ENCODE measurements at places on chromosomes 4 and X.

DNA sequence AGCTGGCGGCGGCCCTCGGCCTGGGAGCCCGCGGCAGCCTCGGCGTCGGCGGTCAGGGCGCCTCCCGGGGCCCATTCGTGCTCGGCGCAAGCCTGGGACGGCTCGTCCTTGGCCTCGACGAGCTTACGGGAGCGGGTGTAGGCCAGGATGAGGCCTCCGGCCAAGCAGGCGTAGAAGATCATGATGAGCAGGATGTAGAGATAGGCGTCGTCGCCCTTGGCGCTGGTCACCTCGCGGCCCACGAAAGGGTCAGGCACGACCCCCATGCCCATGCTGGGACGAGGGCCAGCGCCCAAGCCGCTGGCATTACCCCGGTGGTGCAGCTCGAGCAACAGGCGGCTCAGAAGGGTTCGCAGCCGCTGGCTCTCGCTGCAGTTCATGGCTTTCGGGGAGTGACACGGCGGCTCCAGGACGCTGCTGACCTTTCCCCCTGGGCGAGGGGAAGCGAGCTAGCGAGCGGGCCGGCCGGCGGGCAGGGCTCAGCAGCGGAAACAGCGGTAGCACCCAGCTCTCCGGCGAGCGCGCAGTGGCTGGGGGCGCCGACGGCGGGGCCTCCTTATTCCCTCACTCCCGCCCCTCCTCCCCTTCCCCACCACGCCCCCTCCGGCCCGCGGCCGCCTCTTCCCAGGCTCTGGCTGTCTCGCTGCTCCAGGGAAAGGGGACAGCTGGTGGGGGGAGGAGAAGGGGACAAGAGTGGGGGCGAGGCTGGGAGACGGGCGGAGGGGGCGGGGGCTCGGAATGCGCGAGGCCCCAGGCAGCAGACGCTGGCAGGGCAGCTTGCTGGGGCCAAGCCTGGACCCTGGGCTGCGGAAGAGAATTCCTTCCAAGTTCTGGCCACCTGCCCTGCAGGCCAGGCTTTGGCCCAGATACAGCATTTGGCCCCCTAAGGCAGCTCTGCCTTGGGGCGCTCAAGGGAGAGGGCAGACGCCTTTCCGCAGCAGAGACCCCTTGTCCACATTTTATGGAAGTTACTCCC, at the start of gene KCNE5:
TSS of gene KCNE5 (minus strand) at position 532 of the 976 bp plus-strand sequence. CDS start at position 380, 152 bp downstream.
- DNase-seq = no peak

GRCh38 chr4:76881375-76881774, 16.6 kb downstream of the SOWAHB start:
- no peak for DNase-seq

GRCh38 chrX:39759526-39760224, 338.1 kb downstream of the BCOR start:
- DNase-seq = no peak

GRCh38 chrX:96455078-96455477, 229.6 kb upstream of the DIAPH2 start:
- DNase-seq = no peak

DNA sequence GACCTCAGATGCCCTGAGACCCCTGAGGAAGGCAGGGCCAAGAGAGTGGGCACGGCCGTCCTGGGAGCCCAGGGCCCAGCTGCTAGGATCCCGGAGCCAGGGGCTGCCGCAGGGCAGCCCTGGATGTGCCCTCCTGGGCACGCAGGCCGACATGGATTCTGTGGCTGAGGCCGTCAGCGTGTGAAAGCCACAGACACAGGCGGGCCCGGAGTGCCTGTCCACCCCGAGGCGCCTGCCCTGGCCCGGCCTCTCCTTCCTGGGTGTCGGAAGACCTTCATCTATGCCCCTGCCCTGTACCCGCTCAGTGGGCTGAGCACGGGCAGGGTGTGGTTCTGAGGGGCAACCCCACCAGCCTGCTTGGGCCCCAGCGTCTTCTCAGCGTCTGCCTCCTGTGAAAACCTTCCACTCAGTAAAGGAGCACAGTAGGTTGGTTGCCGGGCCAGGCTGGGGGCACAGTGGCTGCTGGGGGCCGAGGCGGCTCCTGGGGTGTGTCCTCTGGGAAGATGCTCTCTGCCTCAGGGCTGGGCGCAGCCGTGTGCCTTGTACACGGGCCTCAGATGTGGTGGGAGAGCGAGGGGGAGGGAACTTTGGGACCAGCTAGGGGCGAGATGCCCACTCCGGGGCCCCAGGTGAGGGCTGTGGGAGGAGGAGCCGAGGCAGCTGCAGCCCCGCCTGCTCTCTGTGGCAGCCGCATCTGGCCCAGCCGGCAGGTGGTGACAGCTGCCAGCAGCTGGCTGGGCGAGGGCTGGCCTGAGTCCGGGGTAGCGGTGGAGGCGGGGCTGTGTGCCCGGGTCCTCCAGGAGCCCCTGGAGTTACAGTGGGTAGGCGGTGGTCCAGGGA, 20.8 kb downstream of the FGFRL1 start:
- DNase-seq = no peak

GRCh38 chr4:53196882-53197771, 168.7 kb downstream of the SCFD2 start:
- DNase-seq = peak; percentile 66

- no peak for DNase-seq
Observed at GRCh38 chr4:51958199-51958968, 61.8 kb downstream of the LRRC66 start.

- no peak for DNase-seq
Observed at GRCh38 chr4:156948738-156949137, 22.9 kb downstream of the PDGFC start.

DNA sequence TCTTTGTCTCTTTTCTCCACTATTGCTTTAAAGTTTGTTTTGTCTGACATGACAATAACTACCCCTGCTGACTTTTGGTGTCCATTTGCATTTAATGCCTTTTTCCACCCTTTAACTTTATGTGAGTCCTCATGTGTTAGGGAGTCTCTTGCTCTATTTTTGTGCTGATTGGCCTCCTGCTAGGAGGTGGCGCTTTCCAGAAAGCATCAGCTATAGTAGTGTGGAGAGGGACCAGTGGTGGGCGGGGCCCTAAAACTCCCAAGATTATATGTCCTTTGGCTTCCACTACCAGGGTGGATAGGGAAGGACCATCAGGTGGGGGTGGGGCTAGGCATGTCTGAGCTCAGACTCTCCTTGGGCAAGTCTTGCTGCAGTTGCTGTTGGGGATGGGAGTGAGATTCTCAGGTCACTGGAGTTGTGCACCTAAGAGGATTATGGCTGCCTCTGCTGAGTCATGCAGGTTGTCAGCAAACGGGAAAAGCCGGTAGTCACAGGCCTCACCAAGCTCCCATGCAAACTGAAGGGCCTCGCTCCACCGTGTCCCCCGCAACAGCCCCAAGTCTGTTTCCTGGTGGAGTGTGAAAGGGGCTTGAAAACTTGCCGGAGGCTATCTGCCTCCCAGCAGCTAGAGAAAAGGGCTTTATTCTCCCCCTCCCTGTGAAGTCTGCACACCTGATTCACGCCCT, 156.3 kb downstream of the CPEB2 start:
- DNase-seq = no peak

- no peak for DNase-seq
Observed at GRCh38 chr4:81085291-81085690, 54.8 kb downstream of the BMP3 start.

GRCh38 chr4:14668296-14668695, 334.0 kb upstream of the CPEB2 start:
- no peak for DNase-seq

DNA sequence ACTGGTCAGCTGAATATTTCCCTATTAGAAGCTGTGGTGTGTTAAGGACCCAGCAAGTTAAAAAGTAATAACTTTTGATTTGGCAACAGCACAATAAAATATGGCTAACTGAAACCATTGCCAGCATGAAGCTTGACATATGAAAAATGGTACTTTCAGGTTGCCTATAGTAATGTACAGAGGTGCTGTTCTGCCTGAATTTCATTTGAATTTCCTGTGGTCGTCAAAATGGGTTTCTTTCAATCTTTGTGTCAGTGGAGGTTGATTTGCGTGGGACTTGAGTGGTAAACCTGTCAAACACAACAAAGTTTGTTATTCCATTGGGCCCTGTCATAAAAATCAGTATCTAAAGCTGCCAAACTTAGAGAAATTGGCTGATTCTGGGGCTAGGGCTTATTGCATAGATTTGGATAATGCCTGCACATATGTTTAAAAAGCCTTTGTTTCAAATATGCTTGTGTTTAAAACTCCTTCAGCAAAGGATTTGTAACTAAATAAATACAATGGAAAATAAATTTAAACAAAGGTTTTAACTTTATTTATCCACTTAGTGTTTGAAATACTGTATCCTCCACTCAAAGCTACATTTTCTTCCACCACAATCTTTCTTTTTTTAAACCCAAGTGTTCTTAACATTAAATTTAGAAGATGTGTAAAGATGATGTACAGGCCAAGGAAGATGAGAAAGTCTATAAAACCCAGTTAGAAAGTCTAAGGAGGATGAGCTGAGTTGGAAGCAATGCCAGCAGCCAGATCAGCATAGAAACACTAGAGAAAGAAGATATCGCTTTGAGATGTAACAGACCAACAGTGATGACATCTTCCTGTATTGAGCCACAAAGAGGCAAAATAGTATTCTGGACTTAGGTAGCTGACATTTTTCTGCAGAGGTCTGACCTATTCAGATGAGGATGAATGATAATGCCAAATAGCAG, 134.8 kb upstream of the GIMD1 start:
- DNase-seq = no peak

GRCh38 chrX:72203421-72203820, 21.9 kb downstream of the PIN4 start:
- no peak for DNase-seq

- no peak for DNase-seq
Observed at GRCh38 chrX:152450076-152450475, 1.0 kb downstream of the GABRA3 start.

DNA sequence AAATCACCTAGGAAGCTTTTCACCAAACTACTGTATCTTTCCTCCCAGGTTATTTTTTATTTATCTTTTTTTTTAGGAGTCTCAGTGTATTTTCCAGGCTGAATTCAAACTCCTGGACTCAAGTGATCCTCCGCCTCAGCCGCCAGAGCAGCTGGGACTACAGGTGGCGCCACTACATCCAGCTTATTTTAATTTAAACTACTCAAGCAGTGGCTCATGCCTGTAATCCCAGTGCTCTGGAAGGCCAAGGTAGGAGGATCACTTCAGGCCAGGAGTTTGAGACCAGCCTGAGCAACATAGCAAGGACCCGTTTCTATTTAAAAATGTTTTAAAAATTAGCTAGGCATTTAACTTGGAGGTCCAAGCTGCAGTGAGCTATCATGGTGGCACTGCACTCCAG, 37.8 kb downstream of the LEF1 start:
- DNase-seq = no peak

GRCh38 chr4:112704991-112705845, 68.3 kb downstream of the LARP7 start:
- no peak for DNase-seq

- DNase-seq = no peak
Observed at GRCh38 chrX:68936608-68937007, 107.8 kb downstream of the EFNB1 start.

GRCh38 chr4:120819805-120820437, 102.6 kb downstream of the PRDM5 start:
- no peak for DNase-seq

DNA sequence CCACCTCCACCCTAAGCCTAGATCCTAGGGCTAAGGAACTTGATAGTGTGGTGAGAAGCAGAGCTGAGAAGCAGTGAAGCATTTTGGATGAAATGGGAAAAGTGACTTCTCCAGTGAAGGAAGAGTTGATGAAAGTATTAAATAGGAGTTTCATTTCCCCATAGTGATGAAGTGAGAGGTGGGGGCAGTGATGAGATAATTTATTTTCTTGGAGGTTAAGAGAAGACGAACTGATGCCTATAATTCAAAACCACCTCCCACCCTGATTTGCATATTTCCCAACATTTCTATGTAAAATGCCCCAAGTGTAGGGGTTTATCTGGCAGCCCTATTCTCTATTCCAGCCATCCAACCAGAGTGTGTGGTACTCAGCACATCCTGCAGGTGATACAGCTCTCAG, 6.3 kb downstream of the LONRF3 start:
- no peak for DNase-seq

DNA sequence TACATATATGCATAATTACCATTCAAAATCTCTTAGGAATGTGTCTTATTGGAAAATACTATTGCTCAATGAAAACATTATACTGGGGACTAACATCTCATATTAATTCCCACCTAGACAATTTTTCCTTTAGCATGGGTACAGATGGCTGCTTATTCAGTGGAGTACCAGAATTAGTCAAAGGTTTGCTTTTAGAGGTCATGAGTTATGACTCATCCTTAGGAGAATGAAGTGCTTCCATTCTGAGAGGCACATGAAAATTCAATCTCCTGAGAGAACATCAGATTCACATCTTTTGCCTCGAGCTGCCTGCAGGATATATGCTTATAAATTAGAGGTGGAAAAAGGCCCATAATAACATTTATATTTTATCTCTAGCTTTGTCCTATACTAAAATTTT, 378.0 kb upstream of the DMD start:
- no peak for DNase-seq

DNA sequence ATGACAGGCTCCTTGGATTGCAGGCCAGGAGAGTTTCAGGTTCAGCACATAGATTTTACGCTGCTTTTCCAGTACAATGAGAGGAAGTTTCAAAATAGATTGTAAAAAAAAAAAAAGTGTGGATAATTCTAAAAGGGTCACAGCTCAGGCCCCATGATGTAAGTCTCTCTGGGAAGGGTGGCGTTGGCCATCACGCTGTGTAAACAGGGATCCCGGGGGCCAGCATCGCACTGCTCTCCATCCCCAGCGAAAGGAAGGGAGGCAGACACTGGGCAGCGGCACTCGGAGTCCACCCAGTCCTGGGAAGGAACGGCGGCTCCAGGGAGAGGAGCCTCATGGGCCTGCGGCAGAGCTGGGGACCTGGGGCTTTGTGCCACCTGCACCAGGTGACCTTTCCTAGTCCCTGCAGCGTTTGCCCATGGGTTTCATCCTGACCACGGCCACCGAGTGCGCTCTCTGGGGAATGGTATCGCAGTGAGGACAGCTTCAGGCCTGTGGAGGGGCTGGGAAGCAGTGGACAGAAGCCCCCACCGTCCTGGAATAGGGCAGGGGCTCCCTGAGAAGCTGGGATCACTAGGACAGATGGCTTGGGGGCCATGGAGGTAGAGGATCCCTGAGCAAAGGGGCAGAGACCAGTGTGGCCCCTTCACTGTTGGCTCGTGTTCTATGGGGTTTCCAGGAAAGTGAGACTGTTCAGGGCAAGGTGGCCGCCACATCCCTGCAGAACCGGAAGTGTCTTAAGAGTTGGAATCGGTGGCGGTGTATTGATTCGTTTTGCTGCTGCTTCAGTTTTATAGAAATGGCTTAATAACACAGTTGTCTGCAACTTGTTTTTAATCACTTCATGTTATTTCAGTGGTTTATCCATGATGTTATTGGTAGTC, 38.9 kb downstream of the RGS12 start:
- DNase-seq = no peak

GRCh38 chrX:1589356-1590130, 1.9 kb upstream of the AKAP17A start:
- no peak for DNase-seq

DNA sequence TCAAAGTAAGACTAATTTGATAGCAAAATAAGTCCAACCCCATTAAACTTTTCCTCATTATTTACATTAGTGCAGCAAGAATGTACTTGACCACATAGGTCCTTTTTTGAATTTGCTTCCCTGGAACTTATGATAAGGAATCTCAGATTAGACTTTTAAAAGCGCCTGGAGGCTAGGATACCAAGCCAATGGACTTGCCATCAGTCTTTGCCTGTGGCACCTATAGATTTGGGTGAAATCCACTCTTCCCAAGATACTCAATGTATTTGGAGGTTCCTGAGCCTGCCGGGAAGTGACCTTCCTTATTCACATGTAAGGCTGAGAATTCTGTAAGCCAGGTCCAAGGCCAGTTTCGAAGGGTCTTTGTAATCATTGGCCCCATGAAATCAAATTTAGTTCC, 553.6 kb downstream of the ADGRL3 start:
- DNase-seq = no peak

- no peak for DNase-seq
Observed at GRCh38 chr4:85051526-85051925, 85.0 kb upstream of the WDFY3 start.
